ENCODE measurements at places on chromosomes 2 and 18.

- no peak for DNase-seq
These were observed 24.2 kb upstream of the EFEMP1 start for GRCh38 chr2:55947752-55948151.

DNA sequence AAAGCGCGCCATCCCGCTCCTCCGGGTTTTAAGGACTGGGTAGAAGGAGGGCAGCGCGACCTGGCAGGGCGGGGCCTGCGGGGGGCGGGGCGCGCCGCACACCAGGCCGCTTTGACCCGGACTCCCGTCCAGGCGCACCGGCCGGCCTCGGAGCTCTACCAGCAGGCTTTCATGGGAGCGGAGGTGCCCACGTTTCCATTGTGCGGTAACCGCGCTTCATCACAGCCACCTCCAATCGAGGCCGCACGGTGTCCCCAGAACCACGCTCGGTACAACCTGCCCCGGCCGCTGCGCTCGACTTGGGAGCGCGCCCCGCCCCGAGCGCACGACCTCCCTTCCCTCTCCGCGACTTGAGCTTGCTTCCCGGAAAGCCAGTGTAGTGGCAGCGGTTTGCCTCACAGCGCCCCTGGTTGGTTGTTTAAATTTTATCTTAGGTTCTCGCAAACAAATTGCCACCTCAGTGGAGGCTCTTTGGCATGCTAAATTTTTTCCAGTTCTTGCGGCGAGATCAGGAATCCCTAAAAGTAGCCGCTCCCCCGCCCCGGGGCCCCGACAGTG lies 280 bp upstream of the CYP1B1 start:
- peak; percentile 63 for DNase-seq

- DNase-seq: no peak
These were observed 41.9 kb downstream of the LRRFIP1 start for GRCh38 chr2:237669283-237669627.

DNA sequence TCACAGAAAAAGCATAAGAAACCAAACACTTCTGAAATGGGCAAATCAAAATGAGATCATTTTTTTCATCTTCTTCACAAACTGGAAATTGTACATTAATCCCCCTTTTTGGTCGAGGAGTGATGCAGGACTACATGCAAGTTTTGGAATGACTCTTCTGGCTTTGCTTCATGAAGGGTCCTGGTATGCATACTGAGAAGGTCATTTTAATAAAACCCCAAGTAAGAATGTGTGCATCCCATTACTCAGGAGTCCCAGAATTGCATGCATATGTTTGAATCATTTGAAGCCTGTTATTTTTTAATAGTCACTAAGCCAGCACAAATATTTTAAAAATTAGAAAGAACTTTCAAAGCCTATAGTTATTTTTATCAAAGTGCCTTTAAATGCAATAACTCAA lies 16.7 kb upstream of the EHBP1 start:
- no peak for DNase-seq

DNA sequence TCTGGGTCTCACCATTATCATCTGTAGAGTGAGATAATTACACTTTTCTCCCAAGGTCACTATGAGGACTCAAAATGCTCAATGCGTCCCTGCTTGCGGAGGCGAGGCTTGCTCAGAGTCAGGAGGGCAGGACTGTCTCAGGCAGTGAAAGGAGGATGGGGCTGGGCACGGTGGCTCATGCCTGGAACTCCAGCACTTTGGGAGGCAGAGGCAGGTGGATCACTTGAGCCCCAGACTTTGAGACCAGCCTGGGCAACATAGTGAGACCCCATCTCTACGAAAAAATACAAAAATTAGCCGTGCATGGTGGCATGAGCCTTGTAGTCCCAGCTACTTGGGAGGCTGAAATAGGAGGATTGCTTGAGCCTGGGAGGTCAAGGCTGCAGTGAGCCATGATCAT lies 1.8 kb upstream of the KCNIP3 start:
- no peak for DNase-seq

DNA sequence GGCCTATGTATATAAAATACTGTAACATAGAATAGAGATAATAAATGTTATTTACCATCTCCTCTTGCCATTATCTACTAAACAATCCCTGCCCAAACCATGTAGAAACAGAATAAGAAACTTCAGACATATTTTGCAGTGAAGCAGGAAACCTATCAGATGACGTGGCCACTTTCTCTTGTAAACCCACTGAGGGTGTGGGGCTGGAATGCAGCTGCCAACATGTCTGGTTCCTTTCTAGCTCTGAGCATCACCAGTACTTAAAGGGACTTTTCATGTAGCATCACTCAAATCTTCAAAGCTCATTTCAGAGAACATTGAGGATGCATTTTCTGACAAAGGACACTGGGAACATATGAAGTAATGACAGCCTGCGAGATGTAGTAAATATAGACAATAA lies 251.8 kb downstream of the LPIN1 start:
- no peak for DNase-seq

DNA sequence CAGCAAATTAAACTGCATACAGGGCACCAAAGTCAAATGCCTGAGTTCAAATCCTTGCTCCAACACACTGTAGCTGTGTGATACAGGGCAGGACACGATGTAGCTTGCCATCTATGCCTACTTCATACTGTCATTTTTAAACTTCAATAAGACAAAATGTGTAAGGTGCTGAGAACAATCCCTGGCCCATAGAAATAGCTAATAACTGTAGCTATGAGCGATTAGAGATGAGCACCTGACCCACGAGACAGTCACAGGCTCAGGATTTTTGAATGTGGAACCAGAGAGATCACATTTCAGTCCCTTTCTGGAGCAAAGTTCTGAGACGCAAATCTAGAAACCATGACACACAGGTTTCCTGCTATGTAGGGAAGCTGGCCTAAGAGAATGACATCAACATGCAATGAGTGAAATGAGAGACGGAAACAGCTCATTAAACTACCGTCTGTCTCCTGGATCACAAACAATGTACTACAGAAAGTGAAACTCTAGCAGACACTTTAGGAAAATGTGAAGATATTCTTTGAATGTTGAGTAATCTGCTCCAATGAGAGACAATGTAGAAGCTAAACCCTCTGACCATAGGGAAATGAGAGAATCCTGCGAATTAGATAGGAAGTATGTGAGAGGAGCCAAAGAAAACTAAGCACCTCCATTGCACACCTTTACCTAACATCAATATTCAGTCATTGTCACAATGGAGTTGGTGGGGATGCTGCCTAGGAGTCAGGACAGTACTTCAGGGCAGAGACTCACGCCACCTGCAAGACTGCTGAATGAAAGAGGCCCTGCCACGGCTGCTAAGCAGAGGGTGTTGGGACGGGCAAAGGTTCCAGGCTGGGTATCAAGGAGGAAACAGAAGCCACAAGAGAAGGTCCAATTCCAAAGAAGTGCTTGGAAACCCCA lies 25.5 kb downstream of the B4GALT6 start:
- DNase-seq: peak; percentile 54

GRCh38 chr18:45559258-45559657 lies 56.0 kb upstream of the SLC14A2 start:
- no peak for DNase-seq

DNA sequence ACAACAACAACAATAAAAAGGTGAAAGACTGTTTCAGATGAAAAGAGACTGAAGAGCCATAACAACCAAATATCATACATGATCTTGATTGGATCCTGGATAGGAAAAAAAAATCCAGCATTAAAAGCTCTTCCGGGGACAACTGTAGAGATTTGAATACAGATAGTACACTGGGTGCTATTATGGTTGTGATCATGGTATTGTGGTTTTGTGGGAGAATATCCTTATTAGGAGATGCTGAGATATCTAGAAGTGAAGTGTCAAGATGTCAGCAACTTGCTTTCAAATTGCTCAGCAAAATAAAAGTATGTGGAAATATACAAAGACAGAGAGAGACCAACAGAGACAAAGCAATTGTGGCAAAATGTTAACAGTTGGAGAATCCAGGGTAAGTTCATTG lies 15.5 kb upstream of the SPATA3 start:
- DNase-seq: no peak

GRCh38 chr18:43800584-43800983 lies 523.3 kb upstream of the SYT4 start:
- DNase-seq: no peak

DNA sequence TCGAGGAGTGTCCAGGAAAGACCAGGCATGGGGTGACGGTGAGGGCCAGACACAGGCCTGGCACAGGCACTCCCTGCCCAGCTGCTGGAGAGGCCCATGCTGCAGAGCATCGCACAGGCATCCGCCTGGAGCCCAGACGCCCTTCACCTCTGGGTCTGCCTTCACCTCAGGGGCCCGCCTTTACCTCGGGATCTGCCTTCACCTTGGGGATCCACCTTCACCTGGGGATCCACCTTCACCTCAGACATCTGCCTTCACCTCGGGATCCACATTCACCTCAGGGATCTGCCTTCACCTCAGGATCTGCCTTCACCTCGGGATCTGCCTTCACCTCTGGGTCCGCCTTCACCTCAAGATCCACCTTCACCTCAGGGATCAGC lies 7.7 kb downstream of the KIF1A start:
- no peak for DNase-seq
